Stimulated activated naive CD8-positive, alpha-beta T cell treated with anti-CD3 and anti-CD28 coated beads, Interleukin-15, Interleukin-2, amounts not matched to agents 100 U/mL and 50 U/mL, for 24 hours (primary cell): ENCODE measurements at places on chromosomes 6 and 20.

GRCh38 chr6:10180138-10181074 is 234.5 kb downstream of the TFAP2A start:
- DNase-seq, result no peak

- DNase-seq, result no peak
Measured at GRCh38 chr20:57869951-57870315, 160.1 kb upstream of the PMEPA1 start.

GRCh38 chr6:137452333-137452894 is 41.8 kb downstream of the OLIG3 start:
- DNase-seq, result no peak

GRCh38 chr6:16684896-16685554 is 76.2 kb downstream of the ATXN1 start:
- DNase-seq, result peak; percentile 90

- DNase-seq, result no peak
Measured at GRCh38 chr6:3722785-3723184, 28.7 kb downstream of the PXDC1 start.

- DNase-seq, result peak; percentile 21
Measured at GRCh38 chr6:157143171-157143889, 180.0 kb downstream of the TMEM242 start.

GRCh38 chr6:29941916-29942274 is 437 bp upstream of the HLA-A start:
- DNase-seq, result no peak

DNA sequence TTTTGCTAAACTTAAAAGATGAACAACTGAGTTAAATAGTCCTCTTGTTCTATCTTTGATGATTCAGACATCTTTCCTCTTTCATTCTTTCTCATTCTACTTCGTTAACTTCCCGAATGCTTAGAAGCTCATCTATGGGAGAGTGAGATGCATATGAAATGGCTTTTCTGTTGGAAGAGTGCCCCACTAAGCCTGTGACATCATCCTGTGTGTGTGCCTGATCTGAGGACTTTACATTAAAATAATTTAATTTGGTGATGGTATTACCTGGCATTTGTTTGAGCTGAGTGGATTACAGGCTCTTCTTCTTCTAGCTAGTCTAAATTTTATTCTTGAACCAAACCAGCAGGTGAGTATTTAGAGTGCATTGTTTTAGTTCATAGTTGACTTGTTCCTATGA is 626.5 kb downstream of the QKI start:
- no peak for DNase-seq

DNA sequence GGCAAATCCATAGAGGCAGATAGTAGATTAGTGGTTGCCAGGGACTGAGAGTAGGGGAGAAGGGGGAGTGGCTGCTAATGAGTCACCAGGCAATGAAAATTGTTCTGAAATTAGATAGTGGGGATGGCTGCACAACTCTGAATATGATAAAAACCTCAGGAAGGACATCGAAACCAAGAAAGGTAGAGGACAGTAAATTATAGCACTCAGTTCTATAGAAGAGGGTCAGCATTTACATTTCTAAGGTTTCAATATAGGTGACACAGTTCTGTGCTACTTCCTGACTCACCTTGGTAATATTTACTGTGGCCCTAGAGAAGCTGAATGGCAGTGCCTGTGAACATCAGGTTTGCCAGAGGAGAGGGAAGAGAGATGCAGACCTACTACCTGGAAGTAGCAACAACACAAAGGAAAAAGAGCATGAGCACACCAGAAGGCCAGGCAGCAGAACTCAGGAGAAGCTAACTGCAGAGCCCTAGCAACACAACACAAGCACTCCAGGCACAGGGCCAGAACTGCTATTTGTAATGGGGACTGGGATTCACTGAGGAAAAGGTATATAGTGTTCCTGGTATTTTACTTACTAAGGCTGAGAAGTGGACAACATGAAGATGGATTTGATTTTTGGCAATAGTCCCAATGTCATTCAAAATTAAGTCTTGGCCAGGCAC is 75.9 kb downstream of the PLCG1 start:
- no peak for DNase-seq

DNA sequence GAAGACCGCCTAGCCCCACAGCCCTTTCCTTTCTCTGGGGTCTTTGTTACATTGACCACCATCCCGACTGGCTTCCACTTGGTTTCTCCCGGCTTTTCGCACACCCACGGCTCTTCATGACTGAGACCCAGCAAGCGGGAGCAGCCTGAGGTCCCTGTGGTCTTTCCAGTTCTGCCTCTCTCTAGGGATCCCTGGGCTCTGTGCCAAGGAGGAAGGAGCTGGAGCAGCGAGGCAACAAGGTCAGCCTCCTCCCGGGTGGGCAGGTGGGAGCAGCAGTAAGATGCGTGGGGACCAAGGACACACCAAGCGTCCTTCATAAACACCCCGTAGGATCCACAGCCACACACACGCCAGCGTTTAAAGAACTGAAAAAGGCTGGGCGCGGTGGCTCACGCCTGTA is 29.6 kb upstream of the MRGBP start:
- DNase-seq, result no peak

- no peak for DNase-seq
Measured at GRCh38 chr6:117425431-117426153, at the start of gene ROS1. Gene ROS1, minus strand, starts transcription at chr6:117425942. Its CDS starts 286 bp downstream, at chr6:117425656.

DNA sequence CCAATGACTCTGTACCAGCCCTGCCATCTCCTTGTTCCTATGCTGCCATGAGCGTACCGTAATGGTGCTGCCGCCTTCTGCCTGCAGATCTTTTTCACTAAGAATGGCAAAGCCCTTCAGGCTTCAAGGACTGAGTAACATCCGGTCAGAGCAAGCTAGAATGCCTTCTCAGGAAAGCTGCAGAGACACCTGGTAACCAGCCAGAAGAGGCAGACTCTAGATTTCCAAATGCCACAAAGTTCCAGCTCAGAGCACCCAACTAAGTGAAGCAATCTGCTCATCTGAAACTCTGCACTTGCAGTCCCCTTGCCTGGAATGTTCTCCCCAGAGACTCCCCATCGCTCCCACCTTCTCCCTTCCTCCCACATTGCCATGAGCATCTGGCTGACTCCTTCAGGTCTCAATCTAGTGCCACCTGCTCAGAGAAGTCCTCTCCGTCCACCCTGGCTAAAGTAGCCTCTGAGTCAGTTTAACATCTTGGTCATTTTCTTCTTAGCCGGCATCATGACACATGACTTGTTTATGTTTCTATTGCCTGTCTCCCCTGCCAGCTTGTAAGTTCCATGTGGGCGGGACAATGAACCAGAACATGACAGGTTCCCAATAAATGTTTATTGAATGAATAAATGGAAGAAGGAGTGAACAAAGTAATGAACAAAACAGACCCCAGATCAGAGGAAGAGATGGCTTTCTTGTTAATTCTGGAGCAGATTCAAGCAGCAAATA is 6.9 kb upstream of the OCSTAMP start:
- no peak for DNase-seq

- DNase-seq, result no peak
Measured at GRCh38 chr6:160162030-160162566, 40.5 kb downstream of the SLC22A1 start.

GRCh38 chr20:36170542-36171215 is 16.1 kb downstream of the EPB41L1 start:
- no peak for DNase-seq

DNA sequence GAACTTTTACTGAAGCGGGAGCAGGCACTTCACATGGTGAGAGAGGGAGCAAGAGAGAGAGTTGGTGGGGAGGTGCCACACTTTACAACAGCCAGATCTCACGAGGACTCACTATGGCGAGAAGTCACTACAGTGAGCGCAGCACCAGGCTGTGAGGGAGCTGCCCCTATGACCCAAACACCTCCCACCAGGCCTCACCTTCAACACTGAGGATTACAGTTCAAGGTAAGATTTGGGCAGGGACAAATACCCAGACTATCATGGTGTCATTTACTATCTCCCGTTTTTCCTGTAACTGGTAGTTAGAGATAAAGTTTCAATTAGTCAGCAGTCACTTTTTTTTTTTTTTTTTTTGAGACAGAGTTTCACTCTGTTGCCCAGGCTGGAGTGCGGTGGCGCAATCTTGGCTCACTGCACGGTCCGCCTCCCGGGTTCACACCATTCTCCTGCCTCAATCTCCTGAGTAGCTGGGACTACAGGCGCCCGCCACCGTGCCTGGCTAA is 7.8 kb downstream of the RBCK1 start:
- DNase-seq, result no peak

GRCh38 chr6:147699637-147700036 is 191.1 kb downstream of the SAMD5 start:
- no peak for DNase-seq

DNA sequence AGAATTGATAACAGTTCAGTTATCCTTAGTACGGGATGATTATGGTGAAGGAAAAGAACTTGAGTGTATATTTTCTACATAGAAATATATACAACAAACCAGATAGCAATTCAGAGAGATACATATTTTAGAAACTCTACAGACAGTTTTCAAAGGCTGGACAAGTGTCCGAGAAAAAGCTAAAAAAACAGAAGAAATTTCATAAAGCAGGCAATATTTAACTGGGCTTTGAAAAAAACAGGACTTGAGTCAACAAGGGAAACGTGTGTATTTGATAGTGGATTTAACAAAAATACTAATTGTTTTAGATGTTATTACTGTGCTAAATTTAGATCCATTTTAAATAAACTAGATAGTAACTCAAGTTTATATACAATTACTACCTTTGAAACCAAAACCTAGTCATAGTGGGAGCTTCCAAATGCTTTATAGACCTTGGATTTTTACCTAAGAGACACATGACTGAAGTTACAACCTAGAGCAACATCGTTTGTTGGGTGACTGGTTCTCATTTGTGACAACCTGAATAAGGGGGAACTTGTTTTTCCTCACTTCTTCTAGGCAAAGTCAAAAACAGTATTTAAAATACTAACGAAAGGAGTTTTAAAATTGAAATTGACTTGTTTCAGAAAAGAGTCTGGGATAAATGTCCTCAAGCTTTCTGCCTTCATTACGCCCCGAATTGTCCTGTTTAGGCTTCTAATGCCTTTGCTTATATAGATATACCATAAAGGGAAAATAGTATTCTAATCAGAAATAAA is 116.7 kb upstream of the PRSS16 start:
- DNase-seq, result no peak

DNA sequence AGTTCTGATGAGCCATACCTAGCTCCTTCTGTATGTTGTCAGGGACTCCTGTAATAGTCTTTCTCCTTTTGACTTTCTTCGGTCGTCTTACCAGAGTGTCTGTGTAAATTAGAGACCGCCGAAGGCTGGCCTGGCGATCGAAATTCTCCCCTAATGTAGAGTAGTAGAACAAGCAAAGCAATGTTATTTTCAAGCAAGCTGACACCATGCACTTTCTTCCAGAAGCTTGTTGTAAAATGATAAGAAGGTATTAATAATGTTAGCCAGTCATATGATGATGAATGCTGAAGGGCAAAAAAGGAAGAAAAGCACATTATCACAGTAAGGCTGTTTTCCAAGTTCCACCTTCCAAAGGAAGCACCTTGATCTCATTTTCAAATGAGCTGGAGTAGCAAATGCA is 37.9 kb downstream of the HEBP2 start:
- DNase-seq, result no peak

DNA sequence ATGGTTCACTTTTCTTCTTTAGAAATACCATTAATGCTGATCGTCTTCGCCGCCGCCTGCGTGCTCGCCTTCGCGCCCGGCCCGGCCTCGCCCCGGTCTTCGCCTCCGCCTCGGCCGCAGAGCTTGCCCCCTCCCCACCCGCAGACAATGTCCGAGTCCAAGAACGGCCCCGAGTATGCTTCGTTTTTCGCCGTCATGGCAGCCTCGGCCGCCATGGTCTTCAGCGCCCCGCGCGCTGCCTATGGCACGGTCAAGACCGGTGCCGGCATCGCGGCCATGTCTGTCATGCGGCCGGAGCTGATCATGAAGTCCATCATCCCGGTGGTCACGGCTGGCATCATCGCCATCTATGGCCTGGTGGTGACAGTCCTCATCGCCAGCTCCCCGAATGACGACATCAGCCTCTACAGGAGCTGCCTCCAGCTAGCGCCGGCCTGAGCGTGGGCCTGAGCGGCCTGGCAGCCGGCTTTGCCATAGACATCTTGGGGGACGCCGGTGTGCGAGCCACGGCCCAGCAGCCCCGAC is 4.8 kb upstream of the PRPH2 start:
- DNase-seq, result peak; percentile 12

DNA sequence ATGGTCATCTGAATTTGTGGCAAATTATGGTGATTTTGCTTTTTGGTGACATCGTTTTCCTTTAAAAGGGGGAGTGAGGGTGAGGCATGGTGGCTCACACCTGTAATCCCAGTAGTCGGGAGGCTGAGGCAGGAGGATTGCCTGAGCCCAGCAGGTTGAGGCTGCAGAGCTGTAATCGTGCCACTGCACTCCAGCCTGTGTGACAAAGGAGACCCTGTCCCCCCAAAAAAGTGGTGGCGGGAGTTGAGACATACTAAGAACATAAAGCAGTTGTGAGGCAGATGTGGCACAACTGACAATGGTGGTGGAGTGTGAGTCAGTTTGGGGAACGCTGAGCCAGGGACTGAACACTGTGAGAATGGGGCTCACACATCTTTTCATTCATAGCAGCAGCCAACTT is 45.5 kb downstream of the ADNP start:
- DNase-seq, result no peak

GRCh38 chr6:11645016-11645415 is 107.5 kb downstream of the TMEM170B start:
- DNase-seq, result no peak

DNA sequence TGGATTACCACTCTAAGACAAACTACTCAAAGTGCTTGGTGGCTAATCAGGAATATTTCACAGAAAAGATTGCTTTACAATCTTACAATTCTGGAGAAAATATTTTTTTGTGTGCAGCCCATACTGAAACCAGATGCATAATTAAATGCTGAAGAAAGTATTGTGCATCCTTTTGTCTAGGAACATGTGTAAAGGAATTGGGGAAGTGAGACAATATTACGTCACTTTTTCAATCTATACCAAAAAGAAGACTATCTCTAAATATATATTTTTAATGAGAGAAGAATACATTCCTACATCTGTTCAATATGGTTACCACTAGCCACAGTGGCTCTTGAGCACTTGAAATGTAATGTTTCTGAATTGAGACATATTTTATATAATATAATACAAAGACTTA is 992.5 kb upstream of the ADGRB3 start:
- DNase-seq, result no peak

GRCh38 chr20:64114356-64114971 is 7.1 kb upstream of the NPBWR2 start:
- DNase-seq, result no peak

DNA sequence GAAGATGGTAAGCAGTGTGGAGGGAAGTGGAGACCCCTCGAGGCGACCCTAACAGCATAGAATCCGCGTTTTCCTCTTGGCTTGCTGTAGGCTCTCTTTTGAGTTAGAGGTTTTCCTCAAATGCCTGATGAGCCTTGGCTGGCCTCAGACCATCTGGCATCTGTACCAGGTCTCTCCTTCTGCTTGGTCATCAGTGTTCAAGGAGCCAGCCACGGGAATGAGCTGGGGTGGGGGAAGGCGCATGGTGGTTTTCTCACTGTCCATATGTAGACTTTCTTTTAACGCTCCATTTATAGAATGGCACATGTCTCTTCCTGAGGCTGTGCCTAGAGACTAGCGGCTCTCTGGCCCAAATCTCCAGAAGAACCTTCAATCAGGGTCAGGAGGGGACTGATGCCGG is 8.1 kb upstream of the GUCA1A start:
- DNase-seq, result no peak

- DNase-seq, result peak; percentile 35
Measured at GRCh38 chr6:72620871-72621290, 983 bp upstream of the KCNQ5 start.

- DNase-seq, result no peak
Measured at GRCh38 chr20:45507011-45507820, 8.2 kb downstream of the SPINT3 start.
